ENCODE measurements at places on chromosomes 2 and 18.

GRCh38 chr18:22219568-22220355 is 50.4 kb downstream of the GATA6 start:
- DNase-seq = no peak

DNA sequence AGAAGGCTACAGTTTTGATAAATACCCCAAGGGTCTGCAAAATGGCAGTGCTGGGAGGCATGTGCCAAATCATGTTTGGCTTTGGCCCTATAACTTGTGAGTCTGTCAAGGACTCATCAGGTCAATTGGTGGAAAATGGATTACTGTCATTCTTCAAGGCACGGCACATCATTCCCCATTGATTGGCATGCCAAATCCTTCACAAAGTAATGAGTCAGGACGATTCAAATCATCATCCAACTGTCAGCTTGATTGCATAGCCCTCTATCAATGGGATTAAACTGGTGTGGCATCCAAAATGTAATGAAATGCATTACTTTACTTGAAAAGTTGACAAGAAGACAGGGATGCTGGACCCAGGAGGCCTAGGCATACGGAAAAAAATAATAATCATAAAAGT is 441.6 kb upstream of the PIK3C3 start:
- no peak for DNase-seq

- no peak for DNase-seq
Observed at GRCh38 chr2:13682540-13683272, 949.8 kb upstream of the LRATD1 start.

DNA sequence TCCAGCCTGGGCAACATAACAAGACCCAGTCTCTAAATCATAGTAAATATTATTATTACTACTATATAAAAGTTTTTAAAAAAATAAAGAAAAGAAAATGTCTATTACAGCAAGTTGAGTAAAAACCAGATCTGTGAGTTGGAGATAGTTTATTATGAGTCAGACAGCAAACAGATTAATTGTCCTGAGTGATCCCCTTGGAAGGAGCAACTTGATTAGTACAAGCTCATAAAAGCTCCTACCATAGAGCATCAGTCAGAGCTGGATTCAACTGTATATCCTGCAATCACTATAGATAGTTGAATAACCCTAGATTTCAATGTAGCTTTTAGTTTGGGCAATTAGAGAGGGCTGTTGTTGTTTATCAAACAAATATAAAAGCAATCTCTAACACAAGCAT is 84.1 kb downstream of the TRABD2A start:
- no peak for DNase-seq

DNA sequence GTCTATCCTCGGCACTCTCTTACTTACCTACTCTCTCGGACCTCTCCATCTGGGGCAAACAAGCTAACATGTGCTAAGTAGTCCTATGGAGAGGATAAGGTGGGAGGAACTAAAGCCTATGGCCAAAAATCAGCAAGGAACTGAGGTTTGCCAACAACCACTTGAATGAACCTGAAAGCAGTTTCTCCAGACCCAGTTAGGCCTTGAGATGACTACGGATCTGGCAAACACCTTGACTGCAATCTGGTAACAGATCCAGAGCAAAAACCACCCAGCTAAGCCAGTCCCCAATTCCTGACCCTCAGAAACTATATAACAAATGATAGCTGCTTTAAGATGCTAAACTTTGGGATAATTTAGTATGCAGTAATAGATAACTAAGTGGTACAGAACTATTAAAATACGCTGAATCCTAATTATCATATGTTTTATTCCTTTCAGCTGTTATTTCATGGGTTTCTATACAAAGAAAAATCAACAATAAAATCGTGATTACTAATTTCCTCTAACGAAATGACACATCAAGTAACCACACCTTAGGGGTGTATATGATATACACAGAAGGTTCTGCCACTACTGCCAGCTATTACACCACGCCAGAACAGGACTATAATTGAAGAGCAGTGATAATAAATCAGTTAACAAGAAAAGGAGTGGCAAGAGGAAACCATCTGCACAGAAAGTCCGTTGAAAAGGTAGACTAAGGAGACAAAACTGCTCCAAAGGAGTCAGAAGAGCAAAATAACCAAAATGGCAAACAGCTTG is 3.2 kb downstream of the FARSB start:
- DNase-seq = no peak

DNA sequence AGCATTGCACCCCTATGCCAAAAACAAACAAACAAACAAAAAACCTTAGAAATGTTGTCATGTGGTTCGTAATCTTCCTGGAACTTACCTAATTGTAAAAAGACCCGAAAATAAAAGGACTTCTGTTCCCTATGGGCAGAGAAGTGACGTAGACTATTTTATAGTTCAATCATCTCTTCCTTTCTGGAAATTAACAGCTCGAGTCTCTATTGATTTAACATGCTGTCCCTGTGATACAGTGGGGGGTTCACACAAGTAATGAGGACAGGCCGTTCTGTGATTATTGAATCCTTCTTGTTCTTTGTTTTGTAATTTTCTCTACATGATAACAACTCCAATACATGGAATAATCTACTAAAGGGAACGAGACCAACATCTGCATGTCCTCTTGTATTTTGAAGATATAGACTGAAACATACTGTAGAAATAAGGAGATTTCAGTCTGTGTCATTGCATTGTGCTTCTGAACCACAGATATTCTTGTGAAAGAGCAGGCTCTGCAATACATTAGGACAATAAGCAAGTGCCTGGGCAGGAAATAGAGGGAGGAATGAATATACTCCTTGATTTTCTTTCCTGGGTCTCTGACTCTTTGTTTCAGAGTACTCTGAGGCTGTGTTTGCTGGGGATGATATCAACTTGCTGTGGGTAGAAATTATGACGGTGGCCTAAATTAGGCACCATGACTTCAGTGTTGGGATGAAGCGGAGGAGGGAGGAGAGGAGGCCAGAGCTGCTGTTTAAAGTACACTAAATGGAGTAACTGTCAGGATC is 65.7 kb upstream of the PPM1B start:
- no peak for DNase-seq

- DNase-seq = no peak
Observed at GRCh38 chr2:233449081-233449901, 95.0 kb downstream of the DGKD start.

DNA sequence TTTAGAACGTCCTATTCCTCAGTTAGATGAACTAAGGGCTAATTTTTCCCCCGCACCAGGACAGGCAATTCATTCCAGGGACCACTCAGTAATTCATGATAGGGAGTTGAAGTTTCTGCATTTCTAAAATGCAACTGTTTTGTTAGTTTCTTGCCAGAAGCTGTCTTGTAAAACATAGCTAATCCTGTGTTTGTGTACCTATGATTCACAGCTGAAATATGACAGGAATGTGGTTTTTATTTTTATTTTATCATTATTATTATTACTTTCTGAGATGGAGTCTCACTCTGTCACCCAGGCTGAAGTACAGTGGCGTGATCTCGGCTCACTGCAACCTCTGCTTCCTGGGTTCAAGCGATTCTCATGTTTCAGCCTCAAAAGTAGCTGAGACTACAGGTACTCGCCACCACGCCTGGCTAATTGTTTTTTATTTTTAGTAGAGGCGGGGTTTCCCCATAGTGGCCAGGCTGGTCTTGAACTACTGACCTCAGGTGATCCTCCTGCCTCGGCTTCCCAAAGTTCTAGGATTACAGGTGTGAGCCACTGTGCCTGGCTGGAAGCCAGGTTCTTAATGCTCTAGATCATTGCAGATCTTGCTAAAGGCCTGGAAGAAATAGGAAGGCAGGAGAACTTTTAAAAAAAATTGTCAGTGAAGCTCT is 154.8 kb upstream of the FHL2 start:
- no peak for DNase-seq

DNA sequence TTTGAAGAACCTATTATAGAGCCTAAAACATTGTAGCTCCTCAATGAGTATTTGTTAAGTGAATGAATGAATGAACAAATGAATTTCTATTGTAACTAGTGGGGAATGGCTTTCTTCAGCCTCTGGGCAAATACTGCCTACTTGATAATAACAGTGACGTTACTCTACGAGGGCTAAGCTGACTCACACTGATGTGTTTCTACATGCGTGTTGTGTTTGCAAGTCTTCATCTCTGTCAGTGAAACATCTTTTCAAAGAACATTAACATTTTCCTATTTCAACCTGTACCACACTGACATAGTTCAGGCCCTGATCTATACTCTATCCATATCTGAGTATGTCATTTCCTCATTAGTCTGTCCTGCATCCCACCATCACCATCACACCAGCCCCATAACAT is 319.9 kb upstream of the ACVR2A start:
- no peak for DNase-seq

DNA sequence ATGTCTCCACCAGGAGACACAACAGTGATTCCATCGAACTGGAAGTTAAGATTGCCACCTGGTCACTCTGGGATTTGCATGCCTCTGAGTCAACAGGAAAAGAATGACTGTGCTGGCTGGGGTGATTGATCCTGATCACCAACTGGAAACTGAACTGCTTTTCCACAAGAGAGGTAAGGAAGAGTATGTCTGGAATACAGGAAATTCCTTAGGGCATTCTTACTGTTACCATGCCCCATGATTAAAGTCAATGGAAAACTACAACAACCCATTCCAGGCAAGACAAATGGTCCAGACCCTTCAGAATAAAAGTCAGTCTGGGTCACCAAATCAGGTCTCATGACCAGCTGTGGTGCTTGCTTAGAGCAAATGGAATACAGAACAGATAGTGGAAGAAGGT is 12.0 kb upstream of the DDX1 start:
- no peak for DNase-seq

GRCh38 chr2:15189216-15189615 is 371.9 kb downstream of the NBAS start:
- no peak for DNase-seq

DNA sequence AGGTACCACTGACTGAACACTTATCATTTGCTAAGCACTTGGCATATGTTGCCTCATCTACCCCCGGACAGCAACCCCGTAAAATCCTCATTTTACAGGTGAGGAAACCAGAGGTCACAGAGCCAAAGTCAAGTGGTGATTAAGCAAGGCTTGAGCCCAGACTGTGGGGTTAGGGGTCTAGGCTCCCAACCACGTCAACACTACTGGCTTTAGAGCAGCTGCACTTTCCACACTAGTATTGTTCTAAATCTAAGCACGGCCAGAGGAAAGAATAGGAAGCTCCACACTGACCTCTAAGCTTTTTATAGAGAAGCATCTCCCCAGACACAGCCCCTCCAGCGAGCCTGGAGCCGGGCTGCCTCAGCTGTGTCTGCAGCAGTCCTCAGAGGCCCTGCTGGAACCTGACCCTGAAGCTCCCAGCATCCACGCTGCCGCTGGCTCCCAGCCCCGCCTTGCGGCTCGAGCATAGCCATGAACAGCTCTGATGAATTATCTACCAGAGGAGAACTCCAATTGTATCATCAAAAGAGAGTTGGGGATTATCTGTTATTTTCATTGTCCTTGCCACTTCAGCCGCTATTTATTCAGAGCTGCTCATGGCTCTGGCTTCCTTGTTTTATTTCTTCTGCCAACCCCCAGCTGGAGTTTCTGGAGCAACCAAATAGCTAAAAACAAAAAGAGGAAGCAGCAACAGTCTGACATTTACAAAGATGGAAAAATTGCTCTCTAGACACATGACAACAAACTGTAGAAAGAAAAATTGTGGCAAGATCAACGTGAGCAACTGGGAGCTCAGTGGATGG is 62.2 kb upstream of the RTN4 start:
- peak; percentile 67 for DNase-seq

GRCh38 chr18:10072671-10073175 is 158.9 kb downstream of the VAPA start:
- no peak for DNase-seq

GRCh38 chr2:226664140-226664539 is 135.5 kb downstream of the IRS1 start:
- DNase-seq = no peak

DNA sequence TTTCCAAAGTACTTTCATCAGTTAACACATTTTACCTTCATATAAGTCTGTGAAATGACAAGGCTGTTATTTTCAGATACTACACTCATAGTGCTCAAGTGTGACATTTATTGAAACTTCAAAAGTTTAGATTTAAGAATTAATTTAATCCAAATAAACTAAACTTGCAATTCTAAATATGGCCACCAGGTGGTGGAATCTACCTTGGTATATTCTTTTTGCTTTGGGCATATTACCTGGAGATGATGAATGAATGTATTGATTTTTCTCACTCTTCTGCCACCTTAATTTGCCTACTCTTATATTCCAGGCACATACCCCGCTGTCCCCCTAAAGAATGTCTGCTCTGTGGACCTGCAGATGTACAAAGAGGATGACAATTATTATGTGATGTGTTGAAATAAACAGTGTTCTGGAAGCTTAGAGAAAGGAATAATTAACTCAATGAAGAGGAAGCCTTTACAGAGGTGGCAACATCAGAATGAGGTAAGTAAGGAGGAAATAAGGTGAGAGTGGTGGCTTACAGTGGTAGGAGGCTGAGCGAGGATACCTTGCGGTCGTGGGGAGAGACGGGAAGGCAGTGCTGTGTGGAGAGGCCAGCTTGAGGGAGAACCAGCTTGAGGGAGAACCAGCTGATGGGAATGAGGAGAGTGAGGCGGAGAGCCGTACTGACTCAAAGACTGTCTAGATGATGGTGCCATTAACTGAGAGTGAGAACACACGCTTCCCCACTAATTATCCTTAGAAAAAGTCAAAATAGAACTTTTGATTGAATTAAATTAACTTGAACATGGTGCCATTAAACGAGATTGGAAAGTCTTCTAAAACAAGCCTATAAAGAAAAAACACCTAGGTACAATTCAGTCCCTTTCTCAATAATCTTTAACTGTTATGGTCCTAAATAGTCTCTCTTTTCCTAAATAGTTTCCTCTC is 179.5 kb downstream of the CELF4 start:
- peak; percentile 43 for DNase-seq

GRCh38 chr2:167215595-167215994 is 327.3 kb downstream of the XIRP2 start:
- no peak for DNase-seq

- DNase-seq = no peak
Observed at GRCh38 chr2:38557981-38558380, 44.7 kb downstream of the HNRNPLL start.

- DNase-seq = no peak
Observed at GRCh38 chr2:58215429-58215828, 25.7 kb downstream of the FANCL start.

GRCh38 chr2:1628893-1629292 is 115.4 kb downstream of the PXDN start:
- no peak for DNase-seq

- DNase-seq = no peak
Observed at GRCh38 chr2:61356958-61357350, 113.9 kb downstream of the USP34 start.

Data from SK-N-DZ (cell line).